ENCODE measurements at places on chromosomes 4 and X. TPM values are rescaled to one million over a fixed set of nuclear protein-coding genes. Genes with fewer than 3 reads are reported as not detected.

REELD1 gene
- total RNA-seq = not detected

ADRA2C gene
- 13.1 TPM for total RNA-seq

USP17L10 gene
- not detected for total RNA-seq

SH2D1A gene
- total RNA-seq = not detected

SSX4 gene
- total RNA-seq = not detected

ATP2B3 gene
- 3.5 TPM for total RNA-seq

DNA sequence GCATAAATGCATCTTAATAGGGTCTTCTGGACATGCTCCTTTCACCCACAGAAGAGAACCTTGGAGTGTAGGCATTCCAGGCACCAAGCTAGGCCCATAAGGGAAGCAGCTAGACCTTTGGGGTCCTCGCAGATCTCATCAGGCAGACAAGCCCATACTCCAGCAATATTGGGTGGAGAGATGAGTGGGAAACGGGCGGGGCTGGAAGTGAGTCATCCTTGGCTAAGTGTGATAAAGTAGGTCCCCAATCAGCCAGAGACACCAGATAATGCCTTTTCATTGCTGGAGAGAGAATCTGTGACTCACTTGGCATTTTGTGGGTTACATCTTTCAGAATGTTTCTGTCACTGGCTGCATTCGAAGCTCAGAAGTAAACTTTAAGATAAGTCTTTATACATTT is 133.3 kb upstream of the MBNL3 start:
- no peaks in the 10 kb centered on the region for H3K4me1 ChIP-seq
- H3K4me3 ChIP-seq = no peak overlapping the region
- no peaks in the 10 kb centered on the region for H3K36me3 ChIP-seq
- H3K27ac ChIP-seq = no peak overlapping the region

- H3K4me3 ChIP-seq = no peak overlapping the region
- no peaks in the 10 kb centered on the region for H3K27me3 ChIP-seq
- H3K4me1 ChIP-seq = no peaks in the 10 kb centered on the region
- DNase-seq = no peak
- no peak overlapping the region for H3K27ac ChIP-seq
These were observed 7.9 kb downstream of the CXCL6 start for GRCh38 chr4:73844345-73844744.

- no peak for DNase-seq
- H3K27ac ChIP-seq = no peak overlapping the region
- H3K4me3 ChIP-seq = peak overlapping the region; percentile 76
- H3K36me3 ChIP-seq = no peaks in the 10 kb centered on the region
- H3K27me3 ChIP-seq = no peaks in the 10 kb centered on the region
- H3K4me1 ChIP-seq = peaks cover 9% of the 10 kb centered on the region
These were observed 758 bp downstream of the SCFD2 start for GRCh38 chr4:53365121-53365485.

GRCh38 chrX:48818866-48819265 is 7.4 kb upstream of the ERAS start:
- H3K36me3 ChIP-seq = no peaks in the 10 kb centered on the region
- no peak overlapping the region for H3K4me3 ChIP-seq
- H3K27me3 ChIP-seq = no peaks in the 10 kb centered on the region
- no peak for DNase-seq

DNA sequence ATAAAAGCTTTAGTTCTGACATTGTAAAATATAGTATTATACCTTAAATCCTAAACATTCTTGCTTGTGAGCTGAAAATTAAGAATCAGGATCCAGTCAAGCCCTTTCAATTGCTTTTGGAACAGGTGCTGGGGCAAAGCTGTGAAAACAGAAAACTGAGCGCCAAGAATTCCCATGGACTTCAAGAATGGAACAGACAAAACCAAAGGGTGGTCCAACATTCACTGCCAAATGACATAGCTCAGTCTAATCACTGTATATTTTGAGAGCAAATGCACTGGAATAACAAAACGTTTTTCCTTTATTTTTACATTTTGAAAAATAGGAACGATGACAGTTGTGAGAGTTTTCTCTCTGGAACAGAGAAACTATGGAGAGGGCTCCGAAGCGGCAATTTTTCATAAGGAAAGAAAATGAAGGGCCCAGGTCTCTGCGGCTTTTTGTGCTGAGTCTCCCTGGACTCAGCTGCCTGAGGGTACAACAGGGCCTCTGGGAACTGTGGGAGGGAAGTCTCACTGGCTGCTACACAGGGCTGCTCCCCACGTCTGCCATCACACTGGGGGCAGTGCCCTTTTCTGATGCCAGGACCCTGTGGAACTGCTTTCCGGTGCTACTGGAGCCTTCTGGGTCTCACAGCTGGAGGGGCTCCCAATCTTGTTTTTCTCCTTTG is 56.0 kb upstream of the BMPR1B start:
- H3K27ac ChIP-seq = no peak overlapping the region
- no peaks in the 10 kb centered on the region for H3K27me3 ChIP-seq
- H3K4me3 ChIP-seq = no peak overlapping the region

- H3K4me1 ChIP-seq = no peaks in the 10 kb centered on the region
- no peak for DNase-seq
- H3K27me3 ChIP-seq = no peaks in the 10 kb centered on the region
- H3K36me3 ChIP-seq = no peaks in the 10 kb centered on the region
- H3K4me3 ChIP-seq = no peak overlapping the region
- peak overlapping the region; percentile 18 for H3K27ac ChIP-seq
These were observed 9.9 kb downstream of the TMSB4X start for GRCh38 chrX:12984603-12985319.

DNA sequence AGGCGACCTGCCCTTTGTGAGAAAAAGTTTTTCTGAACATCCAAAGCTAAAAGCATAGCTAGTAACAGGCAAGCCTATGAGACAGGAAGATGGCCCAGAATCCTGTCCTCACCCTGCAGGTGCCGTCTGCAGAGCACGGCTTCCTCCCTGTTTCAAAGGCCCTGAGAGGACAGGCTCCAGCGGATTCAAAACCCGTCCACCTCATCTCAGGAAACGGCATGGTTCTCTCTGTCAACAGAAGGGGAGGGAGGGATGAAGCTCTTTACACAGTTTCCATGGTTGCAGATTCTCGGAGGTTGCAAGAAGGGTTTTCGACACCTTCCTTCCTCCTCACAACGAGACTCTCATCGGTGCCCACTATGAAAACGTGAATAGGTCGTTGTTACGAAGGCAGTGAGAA is 8.3 kb downstream of the PPP2R3B start:
- no peak for DNase-seq
- no peak overlapping the region for H3K4me3 ChIP-seq
- no peaks in the 10 kb centered on the region for H3K27me3 ChIP-seq
- no peak overlapping the region for H3K27ac ChIP-seq

- no peak overlapping the region for H3K27ac ChIP-seq
- no peak overlapping the region for H3K4me3 ChIP-seq
- H3K36me3 ChIP-seq = no peaks in the 10 kb centered on the region
- H3K27me3 ChIP-seq = no peaks in the 10 kb centered on the region
- DNase-seq = no peak
- no peaks in the 10 kb centered on the region for H3K4me1 ChIP-seq
These were observed 326.1 kb upstream of the EMCN start for GRCh38 chr4:100843910-100844309.

DNA sequence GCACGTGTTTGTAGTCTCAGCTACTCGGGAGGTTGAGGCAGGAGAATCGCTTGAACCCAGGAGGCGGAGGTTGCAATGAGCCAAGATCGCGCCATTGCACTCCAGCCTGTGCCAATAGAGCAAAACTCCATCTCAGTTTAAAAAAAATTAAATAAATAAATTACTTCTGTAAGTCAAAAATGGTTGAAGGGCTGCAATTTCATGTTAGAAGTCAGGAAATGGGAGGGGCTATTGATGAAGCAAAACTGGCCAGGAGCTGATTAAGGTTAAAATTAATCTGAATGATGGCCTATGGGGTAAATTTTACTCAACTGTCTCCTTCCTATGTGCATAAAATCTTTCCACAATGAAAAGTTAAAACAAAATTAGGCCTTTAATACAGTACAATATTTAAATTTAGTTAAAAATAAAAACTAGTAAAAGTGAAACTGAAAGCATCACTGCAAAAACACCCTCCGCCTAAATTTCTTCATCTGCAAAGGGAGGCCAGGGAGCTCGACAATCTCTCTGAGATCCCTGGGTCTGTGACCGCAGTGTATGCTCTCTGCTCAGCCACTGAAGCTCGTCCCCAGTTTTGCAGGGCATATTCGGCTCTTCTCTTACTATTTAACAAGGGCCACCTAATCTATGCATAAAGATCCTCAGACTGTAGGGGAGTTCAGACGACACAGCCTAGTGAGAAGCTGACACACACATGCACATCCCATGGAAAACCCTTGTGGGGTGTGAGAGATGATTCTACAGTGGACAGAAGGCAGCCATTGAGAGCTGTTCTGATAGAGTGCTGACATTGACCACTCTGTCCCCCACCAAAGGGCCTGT is 57.2 kb downstream of the IRF2 start:
- H3K4me1 ChIP-seq = no peaks in the 10 kb centered on the region
- peak overlapping the region; percentile 58 for H3K27ac ChIP-seq
- no peak for DNase-seq

- no peak overlapping the region for H3K4me3 ChIP-seq
- no peak for DNase-seq
- no peaks in the 10 kb centered on the region for H3K4me1 ChIP-seq
- H3K27me3 ChIP-seq = no peaks in the 10 kb centered on the region
- H3K27ac ChIP-seq = no peak overlapping the region
These were observed 102.5 kb downstream of the CFAP299 start for GRCh38 chr4:80438016-80438415.

DNA sequence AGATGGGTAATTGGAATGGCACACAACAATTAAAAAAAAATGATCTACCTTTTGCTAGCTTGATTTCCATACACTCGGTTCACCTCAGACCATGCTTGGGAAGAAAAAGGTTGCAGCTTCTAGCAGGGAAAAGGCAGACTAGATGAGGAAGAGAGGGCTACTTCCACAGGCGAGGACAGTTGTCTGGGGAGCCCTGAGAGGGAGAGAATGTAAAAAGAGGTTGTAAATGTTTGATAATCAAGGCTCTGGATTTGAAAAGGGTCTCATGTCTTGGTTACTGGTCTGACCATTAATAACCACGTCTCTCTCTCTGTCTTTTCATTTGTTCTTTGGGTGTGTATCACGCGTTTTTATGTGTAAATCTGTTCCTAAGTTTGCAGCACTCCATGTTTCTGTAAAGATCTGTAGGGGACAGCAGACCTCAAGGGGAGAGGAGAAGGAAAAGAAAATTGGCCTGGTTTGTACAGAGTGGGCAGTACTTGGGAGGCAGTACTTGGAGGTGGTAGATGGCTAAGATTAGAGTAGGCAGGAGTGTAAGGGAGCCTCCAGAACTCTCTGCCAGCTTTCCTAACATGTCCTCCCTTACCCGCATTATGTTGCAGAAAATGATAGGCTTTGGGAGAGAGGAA is 750 bp downstream of the ARMCX5 start:
- no peak for DNase-seq
- H3K27ac ChIP-seq = peak overlapping the region; percentile 79
- H3K4me3 ChIP-seq = peak overlapping the region; percentile 39
- no peaks in the 10 kb centered on the region for H3K4me1 ChIP-seq
- H3K36me3 ChIP-seq = no peaks in the 10 kb centered on the region

- no peak for DNase-seq
- no peaks in the 10 kb centered on the region for H3K27me3 ChIP-seq
- no peaks in the 10 kb centered on the region for H3K4me1 ChIP-seq
- H3K4me3 ChIP-seq = no peak overlapping the region
- H3K27ac ChIP-seq = no peak overlapping the region
These were observed 451.5 kb downstream of the UBE2NL start for GRCh38 chrX:144335402-144335801.

- H3K27ac ChIP-seq = no peak within 1 kb of the TSS
- no peak for DNase-seq
- no peaks in the 10 kb centered on the region for H3K27me3 ChIP-seq
These were observed at the start of gene FDCSP for GRCh38 chr4:70225824-70226223. Gene FDCSP, plus strand, starts transcription at chr4:70226124. Its CDS starts 5,071 bp downstream, at chr4:70231195.

DNA sequence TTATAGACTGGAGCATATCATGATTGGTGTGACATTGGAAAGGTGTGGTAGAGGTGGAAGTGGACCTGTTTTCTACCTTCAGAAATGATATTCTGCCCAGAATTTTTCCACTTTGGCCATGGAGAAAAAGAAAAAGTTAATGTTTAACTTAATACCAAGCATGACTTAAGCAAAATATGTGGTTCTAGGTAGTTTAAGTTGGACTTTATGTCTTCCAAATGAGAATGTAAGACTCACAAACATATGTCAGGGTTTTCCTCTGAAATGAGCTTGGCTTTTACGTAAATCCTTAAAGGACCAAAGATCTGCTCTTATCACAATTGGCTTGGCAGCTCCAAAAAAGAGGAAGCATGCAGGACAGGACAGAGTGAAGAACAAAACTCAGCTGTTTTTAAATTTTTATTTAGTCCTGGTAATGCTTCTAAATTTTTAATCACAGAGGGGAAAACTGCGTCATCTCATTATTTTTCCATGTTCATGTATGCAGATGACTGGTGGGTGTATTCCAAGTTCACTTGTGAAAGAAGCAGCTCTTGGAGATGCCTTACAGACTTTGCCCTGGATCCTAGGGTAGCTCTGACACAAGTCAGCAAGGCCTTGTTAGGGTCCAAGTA is 98.2 kb downstream of the ANK2 start:
- DNase-seq = no peak
- no peaks in the 10 kb centered on the region for H3K4me1 ChIP-seq
- H3K4me3 ChIP-seq = peak overlapping the region; percentile 17
- H3K27ac ChIP-seq = peak overlapping the region; percentile 75
- H3K36me3 ChIP-seq = no peaks in the 10 kb centered on the region
- no peaks in the 10 kb centered on the region for H3K27me3 ChIP-seq

DNA sequence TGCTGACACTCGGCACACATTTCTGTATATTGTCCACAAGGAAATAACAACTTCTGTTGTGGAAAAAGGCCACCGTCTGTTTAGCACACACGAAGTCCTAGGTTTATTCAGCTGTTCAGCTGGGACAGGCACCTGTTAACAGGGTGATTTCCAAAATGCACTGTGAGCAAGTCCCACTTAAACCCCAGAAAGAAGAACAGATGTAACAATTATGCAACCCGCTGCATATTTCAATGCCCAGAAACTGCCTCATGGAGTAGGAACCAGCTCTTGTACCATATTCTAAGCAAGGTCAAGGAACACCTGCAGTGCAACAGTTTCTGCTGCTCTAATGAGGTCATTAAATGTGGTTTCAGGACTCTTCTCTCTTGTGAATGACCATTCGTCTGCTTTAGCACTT is 77.1 kb downstream of the GEMIN8 start:
- DNase-seq = no peak
- no peak overlapping the region for H3K27ac ChIP-seq
- H3K36me3 ChIP-seq = no peaks in the 10 kb centered on the region
- H3K4me1 ChIP-seq = no peaks in the 10 kb centered on the region

- no peaks in the 10 kb centered on the region for H3K4me1 ChIP-seq
- DNase-seq = no peak
- no peak overlapping the region for H3K27ac ChIP-seq
- no peaks in the 10 kb centered on the region for H3K27me3 ChIP-seq
- no peak overlapping the region for H3K4me3 ChIP-seq
These were observed 7.0 kb downstream of the AMMECR1 start for GRCh38 chrX:110310896-110311295.

DNA sequence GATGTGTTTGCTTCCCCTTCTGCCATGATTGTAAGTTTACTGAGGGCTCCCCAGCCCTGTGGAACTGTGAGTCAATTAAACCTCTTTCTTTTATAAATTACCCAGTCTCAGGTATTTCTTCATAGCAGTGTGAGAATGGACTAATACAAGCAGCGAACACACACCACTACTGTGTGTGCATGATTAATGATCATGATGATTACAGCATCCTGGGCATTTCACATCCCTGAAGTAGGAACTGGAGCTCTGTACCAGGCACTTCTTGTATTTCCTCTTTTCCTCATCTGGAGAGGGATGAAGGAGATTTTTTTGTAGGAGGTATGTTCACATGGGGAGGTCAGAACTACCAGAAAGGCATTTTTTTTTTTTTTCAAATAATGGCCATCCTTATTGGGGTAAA is 60.8 kb downstream of the PPM1K start:
- H3K27ac ChIP-seq = peak overlapping the region; percentile 59
- H3K4me3 ChIP-seq = no peak overlapping the region
- H3K36me3 ChIP-seq = no peaks in the 10 kb centered on the region
- no peaks in the 10 kb centered on the region for H3K4me1 ChIP-seq
- DNase-seq = no peak
- no peaks in the 10 kb centered on the region for H3K27me3 ChIP-seq

Measured in uterus (tissue), 4 donors.